ENCODE measurements at places on chromosomes 5 and 9.

- DNase-seq: no peak
These were observed 170.0 kb downstream of the AUH start for GRCh38 chr9:91191411-91192380.

- no peak for DNase-seq
These were observed 342.8 kb upstream of the CCNG1 start for GRCh38 chr5:163094492-163095180.

GRCh38 chr9:112665347-112665746 lies 52.6 kb downstream of the INIP start:
- DNase-seq: no peak

- no peak for DNase-seq
These were observed 19.1 kb downstream of the TMEM245 start for GRCh38 chr9:109100543-109101201.

DNA sequence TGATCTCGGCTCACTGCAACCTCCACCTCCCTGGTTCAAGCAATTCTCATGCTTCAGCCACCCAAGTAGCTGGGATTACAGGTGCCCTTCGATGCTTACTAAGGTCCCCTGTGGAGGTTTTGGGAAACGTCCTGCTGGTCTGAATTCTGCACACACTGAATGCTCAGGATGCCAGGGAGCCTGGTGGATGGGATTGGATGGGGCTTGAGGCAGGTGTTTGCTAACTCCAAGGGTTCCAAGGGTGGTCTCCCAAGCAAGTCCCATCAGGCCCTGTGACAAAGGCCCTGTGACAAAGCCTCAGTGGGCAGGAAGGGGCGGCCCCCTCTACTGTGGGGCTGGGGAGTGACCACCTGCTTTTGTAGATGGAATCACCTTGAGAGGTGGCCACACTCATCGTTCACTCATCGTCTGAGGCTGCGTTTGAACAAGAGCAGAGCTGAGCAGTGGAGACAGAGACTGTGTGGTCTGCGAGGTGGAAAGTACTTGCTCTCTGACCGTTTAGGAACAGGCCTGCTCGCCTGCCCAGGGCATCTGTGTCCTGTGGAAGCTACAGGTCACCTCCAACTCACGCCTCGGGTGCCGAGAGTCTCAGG lies 40.2 kb downstream of the MRPL36 start:
- DNase-seq: no peak

DNA sequence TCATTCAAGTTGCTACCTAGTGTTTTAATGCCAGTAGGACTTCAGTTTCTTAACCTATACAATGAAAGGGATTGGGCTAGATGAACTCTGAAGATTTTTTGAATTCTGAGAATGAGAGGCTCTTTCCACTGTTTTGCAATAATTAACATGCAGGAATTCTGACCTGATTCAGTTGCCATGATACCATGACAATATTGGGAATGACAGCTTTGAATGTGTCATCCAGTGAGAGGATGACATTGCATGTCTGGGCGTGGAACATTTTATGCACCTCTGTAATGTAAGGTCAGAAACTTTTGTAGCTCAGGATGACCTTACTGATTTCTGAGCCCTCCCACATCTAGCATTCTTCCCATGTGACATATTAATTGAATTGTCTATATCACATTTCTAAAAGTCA lies 30.6 kb upstream of the SPINK5 start:
- DNase-seq: no peak

GRCh38 chr5:137621306-137621705 lies 114.6 kb downstream of the KLHL3 start:
- DNase-seq: no peak

DNA sequence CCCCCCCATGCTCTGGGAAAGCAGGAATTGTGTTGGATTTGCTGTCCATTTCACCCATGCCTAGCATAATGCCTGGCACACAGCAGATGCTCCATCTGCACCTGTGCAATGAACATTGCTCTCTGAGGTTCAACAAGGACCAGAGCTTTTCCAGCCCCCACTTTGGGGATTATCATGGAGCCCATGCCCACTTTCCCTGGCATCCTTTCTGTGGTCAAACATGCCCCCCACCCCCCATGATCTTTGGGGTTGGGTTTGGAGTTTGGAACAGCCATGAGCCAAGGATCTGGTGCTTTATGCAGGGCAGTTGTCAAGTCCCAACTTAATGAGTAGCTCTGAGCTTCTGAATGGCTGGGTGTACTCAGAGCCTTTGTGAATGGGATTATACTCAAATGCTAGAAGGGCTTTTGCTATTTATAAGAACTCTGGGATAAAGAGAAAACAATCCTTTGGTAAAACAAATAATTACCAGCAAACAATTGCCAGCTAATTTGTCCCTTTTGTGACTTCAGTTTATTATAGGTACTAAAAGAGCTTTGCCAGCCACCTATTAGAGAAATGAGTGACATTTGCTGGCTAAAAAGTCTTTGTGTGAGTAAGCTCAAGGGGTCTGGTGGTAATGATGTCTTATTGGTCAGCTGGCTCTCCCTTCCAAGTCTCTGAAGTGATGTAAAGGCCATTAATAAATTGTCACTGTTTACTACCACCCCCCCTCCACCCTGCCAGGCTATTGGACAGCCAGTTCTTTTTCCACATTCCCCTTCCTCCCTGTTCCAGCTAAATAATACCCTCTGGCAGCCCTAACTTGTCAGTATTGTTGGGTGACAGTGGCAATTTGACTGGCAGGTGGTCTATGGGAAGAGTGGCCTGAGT lies 182.3 kb downstream of the MACROH2A1 start:
- no peak for DNase-seq

DNA sequence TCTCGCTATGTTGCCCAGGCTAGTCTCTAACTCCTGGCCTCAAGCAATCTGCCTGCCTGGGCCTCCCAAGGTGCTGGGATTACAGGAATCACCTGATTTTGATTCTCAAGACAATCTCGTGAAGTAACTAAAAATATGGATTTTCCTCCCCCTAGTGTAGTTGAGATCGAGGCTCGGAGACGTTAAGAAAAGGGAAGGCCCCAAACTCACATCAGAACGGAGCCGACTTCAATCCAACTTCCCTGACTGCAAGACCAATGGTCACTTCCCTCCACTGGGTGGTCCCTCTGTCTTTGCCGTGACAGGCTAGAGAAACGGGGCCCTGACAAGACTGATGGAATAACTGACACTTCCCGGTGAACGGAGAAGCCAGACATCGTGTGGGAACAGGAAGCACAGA lies 28.3 kb downstream of the BARHL1 start:
- no peak for DNase-seq

GRCh38 chr9:82894961-82895821 lies 167.8 kb downstream of the RASEF start:
- DNase-seq: peak; percentile 16

- DNase-seq: no peak
These were observed 76.3 kb downstream of the SEMA4D start for GRCh38 chr9:89421595-89421994.

DNA sequence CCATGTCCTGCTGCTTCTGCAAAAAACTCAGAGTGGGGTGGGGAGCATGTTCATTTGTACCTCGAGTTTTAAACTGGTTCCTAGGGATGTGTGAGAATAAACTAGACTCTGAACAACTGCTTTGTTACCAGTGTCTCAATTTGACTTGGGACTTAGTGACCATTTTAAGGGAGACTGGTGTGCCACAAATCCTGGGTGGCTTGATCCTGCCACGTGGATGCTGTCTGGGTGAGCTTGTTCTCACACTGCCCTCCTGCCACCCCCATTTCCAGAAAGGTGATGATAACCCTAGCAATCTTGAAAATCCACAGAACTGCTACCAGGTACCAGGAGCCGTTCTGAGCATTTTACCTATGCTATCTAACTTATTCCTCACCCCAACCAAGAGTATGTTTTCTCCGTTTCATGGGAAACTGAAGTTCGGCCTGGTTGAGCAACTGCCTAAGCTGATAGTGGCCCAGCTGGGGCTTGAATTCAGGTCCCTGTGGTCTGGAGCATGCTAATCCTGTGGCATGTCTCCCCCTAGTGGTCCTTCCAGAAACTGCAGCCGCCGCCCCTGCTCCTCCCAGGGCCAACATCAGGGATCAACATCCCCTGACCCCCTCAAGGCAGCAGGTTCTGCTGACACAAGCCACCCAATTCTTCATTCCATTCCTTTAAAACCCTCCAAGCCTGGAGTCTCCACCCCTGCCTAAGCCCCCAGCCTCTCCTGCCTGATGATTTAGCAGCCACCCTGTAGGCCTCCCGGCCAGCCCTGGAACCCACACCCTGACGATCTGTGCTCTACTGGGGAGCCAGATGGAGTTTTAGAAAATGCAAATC lies 2.8 kb downstream of the IL3 start:
- DNase-seq: peak; percentile 26

- peak; percentile 52 for DNase-seq
These were observed 16.9 kb upstream of the FBP1 start for GRCh38 chr9:94656200-94656599.

DNA sequence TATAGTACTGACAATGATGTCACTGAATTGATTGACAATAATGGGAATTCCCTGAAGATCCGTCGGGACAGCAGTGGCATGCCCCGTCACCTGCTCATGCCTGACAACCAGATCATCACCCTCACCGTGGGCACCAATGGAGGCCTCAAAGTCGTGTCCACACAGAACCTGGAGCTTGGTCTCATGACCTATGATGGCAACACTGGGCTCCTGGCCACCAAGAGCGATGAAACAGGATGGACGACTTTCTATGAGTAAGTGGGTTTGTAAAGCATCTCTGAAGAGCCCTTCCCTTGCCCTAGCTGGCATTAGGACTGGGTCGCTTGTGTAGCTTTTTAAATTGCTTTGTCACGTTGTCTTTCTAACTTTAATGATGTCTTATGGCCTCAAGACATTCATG lies 72.7 kb upstream of the WWC1 start:
- DNase-seq: no peak

- DNase-seq: no peak
These were observed 154.6 kb downstream of the FSTL4 start for GRCh38 chr5:133457439-133458355.

GRCh38 chr5:160956051-160956450 lies 104.0 kb upstream of the ATP10B start:
- peak; percentile 74 for DNase-seq

GRCh38 chr5:84623019-84623418 lies 238.3 kb upstream of the EDIL3 start:
- DNase-seq: no peak

GRCh38 chr9:90325913-90326653 lies 316.5 kb downstream of the DIRAS2 start:
- no peak for DNase-seq

DNA sequence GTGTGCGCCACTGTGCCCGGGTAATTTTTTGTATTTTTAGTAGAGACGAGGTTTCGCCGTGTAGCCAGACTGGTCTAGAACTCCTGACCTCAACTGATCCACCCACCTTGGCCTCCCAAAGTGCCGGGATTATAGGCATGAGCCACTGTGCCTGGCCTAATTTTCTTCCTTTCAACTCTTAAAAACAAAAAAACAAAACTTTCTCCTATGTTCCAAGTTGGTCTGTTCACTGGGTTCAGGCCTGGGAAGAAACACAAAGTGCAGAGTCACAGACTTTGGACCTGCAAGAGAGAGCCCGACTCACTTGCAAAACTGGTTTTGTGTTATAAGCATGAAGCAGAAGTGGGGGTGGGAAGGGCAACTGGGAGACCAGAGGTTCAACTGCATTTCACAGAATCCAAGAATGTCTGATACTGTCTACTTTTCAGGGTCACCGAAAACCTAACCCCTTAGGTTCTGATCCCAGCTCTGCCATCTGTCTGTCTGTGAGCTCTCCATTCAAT lies 5.2 kb upstream of the HDHD3 start:
- no peak for DNase-seq

GRCh38 chr9:96720435-96720834 lies 57.5 kb downstream of the ZNF510 start:
- DNase-seq: no peak

DNA sequence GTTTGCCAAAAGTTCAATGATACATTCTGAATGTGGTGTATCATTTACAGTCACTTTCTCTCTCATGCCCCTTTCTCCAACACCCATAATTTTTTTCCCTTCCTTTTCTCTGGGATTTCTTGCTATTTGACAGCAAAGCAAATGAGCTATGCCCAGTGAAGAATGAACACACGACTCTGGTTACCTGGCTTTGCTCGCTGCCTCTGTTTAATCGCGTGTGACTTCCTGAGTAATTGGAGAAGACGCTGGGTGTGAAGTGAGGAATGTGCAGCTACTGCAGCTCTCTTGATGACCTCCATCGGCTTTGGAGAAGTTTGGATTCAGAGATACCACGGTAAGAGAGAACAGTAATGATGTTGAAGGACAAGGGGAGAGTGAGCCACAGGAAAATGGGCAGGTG lies 651.8 kb downstream of the KIF4B start:
- DNase-seq: no peak

GRCh38 chr9:112013266-112013665 lies 116.7 kb downstream of the UGCG start:
- no peak for DNase-seq

GRCh38 chr9:79255651-79256260 lies 316.0 kb upstream of the TLE4 start:
- no peak for DNase-seq

GRCh38 chr9:130138791-130139190 lies 33.4 kb upstream of the NCS1 start:
- DNase-seq: peak; percentile 55

DNA sequence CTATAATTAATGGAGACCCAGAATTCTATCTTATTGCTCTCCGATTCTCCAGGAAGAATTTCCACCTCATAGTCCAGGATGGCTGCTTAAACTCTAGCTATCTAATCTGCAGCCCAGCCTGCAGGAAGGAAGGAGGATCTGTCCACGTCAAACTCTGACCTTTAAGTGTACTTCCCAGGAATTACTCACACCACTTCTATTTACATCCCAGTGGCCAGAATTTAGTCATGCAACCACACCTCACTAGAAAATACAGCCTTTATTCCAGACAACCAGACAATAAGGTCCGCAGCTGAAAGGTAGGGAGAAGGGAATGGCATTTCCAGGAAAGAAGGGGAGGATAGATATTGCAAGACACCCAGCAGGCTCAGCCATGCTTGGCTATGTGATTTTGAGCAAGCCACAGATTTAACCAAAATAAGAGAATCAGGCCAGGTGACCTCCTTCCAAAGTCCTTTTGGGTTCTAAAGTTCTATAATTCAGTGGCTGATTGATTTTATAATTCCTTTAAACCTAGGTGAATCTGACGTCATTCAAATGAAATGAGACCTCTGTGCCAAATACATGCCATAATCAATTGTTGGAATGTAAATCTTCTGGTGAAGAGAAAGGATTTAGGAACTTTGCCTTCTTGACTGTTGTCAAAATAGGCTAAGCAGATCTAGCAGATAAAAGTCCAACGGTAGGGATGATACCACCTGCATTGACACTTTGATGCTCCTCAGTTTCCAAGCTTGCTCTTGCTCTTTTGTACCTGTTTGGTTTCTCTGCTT lies 3.7 kb upstream of the DENND1A start:
- DNase-seq: no peak

All from hindlimb muscle (tissue), 1 donor.